ENCODE measurements at places on chromosomes 6 and 20. TPM values are rescaled to one million over a fixed set of nuclear protein-coding genes. Genes with fewer than 3 reads are reported as not detected.

Gene XKR7
- total RNA-seq, result 10.1 TPM

Gene HLA-DPB1
- total RNA-seq, result 8.3 TPM

Gene MOXD1
- total RNA-seq, result 11.3 TPM

Gene ECT2L
- total RNA-seq, result 1.2 TPM

Gene ZNF831
- 0.23 TPM for total RNA-seq

Data from diencephalon (tissue), 1 donor.